Fibroblast of skin of right biceps (primary cell): ENCODE measurements at places on chromosomes 12 and 14.

- DNase-seq = peak; percentile 37
Measured at GRCh38 chr14:86057018-86057667, 527.2 kb downstream of the FLRT2 start.

DNA sequence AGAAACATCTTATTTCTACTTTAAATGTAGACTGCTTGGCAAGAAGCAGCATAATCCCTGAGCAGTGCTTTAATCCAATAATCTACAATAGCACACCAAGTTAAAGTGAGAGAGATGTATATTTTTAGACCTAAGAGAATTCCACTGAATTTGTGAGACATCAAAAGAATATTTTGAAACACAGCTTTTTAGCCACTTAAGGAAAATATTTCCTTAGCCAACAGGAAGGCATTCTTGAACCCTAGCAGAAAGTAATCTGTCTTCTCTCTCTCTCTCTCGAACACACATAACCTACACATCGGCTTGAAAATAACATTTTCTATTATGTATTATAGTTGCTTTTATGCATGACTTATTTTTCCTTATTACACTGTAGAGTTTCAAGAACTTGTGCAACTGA is 34.0 kb downstream of the KITLG start:
- DNase-seq = peak; percentile 56

GRCh38 chr12:28993720-28994119 is 155.4 kb upstream of the FAR2 start:
- no peak for DNase-seq

DNA sequence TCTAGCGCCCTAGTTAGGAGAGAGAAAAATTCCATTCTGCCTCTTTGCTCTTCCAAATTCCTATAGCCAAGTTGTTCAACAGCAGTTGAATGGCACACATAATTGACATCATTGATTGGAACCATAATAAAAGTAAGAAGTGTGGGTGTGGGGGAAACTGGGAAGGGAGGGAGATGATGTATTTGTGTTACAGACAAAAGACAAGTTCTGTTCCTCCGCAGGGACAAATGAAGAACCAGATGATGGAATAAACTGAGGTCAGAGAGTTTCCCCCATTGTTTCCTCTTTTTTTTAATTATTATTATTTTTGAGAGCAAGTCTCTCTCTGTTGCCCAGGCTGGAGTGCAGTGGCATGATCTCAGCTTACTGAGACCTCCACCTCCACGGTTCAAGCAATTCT is 34.9 kb downstream of the GDF11 start:
- no peak for DNase-seq

GRCh38 chr12:92828565-92828964 is 100.5 kb downstream of the EEA1 start:
- DNase-seq = no peak

GRCh38 chr14:69803753-69804152 is 6.7 kb upstream of the SLC10A1 start:
- no peak for DNase-seq

GRCh38 chr14:106395456-106396050 is 869.2 kb downstream of the TMEM121 start:
- DNase-seq = no peak

GRCh38 chr14:100350276-100350926 is 27.3 kb downstream of the SLC25A47 start:
- DNase-seq = no peak

DNA sequence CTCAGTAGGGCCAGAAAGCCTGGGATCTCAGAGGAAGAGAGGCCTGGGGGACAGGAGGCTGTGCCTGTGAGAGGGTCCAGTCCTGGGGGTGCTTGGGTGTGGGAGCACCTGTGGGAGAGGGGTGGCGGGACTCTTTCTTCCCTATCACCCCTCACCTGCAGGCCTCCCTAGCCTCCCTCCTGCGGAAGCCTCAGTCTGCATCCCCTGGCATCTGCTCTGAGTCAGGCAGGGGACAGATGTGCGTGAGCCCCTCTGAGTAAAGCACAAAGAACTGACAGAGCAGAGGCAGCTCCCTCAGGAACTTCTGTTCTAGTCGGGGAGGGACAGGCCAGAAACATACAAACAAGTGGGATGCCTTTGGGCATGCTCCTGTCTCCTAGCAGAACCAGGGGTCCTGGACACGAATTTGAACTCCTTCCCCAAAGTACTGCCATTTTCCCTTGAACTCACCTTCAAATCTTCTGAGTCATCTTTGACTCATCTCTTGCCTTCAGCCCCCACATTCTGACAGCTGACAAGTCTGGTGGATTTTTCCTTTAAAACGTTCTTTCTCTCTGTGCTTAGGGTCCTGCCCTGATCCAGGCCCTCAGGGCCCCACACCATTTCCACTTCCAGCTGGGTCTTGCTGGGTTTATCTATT is 8.5 kb upstream of the HSP90AA1 start:
- peak; percentile 22 for DNase-seq

DNA sequence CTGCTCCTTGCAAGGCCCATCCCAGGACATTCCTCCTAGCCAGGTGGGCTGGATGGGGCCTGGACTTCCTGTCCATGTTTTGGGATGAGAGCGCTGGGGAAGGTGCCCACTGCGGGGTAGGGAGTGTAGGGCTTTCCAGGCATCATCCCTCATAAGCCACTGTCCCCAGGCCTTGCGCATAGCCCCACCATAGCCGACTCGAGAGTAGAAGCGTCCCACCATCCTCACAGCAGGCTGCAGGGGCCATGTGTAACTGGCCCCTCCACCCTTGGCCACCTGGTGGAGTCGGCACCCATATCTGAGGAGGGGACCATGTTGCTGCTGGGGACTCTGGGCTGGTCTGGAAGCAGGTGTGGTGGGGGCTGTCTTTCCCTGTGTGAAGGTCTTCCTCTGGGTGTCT is 30.5 kb downstream of the SH2B3 start:
- DNase-seq = no peak

DNA sequence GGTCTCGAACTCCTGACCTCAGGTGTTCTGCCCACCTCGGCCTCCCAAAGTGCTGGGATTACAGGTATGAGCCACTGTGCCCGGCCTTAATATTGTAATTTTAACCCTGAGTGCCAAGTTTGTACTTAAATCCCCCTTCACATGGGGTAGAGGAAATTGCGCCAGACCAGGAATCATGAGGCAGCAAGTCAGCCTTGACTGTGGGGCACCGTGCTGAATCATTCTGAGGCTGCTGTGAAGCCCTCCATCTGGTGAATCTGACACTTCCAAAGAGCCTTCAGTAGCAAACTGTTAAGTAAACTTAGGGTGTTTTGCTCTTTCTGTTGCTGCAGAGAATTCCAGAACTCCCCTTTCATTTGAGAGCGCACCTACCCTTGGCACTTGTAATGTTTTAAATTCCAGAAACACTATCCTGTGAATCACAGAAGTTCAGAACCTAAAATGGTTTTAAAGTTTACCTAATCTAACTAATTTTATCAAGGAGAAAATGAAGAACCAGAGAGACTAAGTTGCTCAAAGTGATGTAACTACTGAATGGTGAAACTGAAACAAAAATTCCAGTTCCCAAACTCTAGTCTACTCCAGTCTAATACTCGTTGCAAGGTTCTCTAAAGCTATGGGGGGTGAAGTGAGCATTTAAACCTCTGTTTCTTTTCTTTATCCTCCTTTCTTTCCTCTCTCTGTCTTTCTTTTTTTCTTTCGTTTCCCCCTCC is 7.5 kb downstream of the HEBP1 start:
- DNase-seq = peak; percentile 86

- DNase-seq = no peak
Measured at GRCh38 chr12:10048526-10048925, 18.0 kb downstream of the CLEC9A start.

DNA sequence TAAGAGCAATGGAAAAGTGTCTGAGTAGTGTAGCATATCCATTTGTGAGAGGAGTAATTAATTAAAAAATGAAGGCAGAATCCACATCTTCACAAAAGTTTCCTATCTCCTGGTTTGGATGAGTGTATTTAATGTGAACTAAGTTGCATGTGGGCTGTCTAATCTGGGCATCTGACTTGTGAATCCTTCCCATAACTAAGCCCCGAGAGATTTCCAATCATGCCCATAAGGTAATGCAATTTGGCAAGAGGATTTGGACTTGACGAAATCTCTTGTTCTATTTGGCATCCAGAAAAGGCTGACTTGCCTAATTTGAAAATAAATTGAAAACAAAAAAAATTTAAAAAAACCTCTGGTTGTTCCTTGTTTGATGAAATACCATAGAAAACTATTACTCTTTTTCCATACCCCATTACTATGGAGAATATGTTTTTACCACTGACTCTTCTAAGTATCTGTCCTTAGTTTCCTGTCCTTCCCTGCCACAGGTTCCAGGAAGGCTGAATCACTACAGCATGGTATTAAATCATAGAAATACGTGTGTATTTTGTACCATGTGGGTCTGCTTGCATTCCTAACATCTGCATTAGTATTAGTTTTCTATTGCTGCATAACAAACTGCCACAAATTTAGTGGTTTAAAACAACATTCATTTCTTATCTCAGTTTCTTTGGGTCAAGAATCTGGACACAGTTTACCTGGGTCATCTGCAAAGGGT is 48.4 kb downstream of the ETV6 start:
- peak; percentile 73 for DNase-seq

DNA sequence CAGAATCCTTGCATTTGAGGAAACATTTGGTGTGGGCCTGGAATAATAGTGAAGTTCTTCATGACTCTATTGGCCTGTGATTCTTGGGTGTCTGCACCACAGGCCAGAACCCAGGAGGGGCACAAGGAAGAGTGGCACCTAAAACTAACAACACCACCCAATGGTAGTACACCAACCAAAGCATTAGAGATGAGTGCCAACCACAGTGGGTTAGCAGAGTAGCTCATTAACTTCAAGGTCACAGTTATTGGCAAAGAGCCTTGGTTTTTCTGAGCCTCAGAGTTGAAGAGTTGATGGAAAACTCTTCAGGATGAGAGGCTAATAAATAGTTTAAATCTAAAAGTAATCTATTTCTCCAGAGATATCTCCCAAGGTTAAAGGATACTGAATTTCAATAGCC is 57.0 kb downstream of the HELB start:
- no peak for DNase-seq

DNA sequence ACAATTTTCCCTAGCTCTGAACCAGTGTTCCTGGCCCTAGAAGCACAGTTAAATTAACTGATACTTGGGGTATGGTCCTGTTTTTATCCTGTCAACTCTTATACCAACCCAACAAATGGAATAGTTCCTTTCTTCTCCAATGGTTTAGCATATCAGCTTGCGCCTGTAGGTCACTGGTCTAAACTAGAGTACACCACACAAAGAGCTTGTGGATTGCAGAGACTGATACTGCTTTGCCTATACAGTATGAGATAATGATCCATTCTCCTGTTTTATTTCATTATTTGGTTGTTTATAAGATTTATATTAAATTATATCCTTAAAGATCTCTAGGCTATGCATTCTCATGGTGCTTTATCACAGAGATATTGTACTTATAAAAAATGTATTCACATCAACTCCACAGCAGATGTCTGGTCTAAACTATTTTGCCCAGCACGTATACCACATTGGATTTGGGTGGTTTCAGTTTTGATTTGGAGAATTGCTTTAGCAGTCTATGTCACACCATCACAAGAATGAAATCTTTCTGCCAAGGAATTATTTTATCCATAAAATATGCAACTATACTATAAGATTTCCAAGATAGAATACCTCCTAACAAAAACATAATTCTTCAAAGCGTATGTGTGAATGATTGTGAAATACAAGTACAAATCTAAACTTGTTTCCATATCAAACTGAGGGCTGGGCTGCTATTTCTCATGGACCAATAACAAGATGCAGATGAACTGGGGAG is 142.1 kb downstream of the SLC16A7 start:
- DNase-seq = peak; percentile 67

DNA sequence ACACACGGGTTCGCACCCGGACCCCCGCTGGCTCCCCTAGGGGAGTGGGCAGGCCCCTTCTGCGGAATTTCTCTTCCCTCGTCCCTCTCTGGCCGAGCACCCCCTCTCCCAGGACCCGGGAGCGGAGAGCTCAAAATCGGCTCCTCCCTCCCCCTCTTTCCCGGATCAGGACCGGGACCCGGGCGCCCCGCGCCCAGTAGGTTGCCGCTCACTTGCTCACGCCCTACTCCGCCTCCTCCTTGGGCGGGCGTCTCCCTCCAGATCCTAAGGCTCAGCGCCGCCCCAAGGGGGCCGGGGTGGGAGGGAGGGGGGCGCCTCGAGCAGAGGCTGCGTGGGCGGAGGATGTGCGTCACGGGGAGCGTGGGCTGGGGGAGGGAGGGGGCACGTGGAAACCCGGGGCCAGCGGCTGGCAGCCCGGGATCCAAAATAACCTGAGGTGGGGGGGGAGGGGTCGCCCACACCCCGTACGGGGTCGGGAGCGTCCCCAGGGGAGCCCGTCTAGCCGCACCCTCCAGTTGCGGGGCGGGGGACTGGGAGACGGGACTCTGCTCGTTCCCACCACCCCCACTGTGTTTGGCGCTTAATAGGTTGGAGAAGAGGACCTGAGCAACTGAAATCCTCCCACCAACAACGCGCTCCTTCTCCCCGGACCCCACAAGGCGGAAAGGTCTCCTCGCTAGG is 1.8 kb upstream of the NAB2 start:
- peak; percentile 95 for DNase-seq

DNA sequence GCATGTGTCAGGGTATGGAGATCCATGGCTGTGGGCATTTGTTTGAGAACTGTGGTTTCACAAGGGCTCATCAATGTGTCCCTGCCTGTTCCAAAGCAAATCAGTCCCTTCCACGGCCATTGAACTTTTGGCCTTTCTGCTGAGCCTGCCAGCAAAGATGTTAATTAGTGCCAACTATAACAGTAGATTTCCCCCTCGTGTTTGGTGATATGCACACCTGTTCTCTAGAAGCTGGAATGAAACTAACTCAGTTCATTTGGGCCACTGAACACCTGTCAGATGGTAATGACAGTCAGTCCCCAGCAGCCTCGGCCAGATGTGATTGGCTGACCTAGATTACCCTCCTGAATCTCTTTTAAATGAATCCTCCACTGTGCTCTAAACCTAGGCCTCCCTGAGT is 43.2 kb downstream of the IRAK3 start:
- no peak for DNase-seq

DNA sequence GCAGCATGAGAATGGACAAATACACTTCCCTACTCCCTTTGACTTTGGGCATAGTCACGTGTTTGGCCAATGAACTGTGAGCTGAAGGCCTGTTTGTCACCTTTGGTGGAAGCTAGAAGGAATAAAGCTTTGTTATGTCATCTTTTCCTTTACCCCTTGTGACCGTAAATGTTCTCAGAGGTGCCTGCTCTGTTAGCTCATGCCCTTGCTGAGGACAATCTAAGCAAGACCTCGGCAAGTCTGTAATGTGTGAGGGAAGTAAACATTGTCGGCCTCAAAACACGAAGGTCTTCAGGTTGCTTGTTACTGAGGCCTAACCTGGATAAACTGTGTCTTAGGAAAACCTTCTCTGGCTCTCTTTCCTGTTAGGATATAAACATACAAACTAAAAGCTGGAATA is 354.2 kb downstream of the TMEM132D start:
- no peak for DNase-seq

DNA sequence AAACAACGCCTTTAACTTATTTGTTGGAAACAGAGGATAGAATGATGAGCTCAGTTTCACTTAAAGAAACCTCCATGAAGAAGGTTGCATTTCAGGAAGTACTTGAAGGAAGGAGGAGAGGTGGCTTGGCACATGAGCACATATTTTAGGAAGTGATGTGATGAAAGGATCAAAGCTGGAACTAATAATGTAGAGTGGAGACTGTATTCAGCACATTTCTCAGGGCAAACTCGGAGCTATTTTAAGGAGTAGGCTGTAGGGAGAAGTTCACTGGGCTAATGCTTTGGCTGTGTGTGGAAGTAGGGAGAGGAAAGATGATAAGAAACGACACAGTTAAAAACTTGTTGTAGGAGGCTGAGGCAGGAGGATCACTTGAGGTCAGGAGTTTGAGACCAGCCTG is 272.8 kb downstream of the AKAP6 start:
- DNase-seq = peak; percentile 63

- DNase-seq = peak; percentile 68
Measured at GRCh38 chr14:64755781-64756221, 51.6 kb downstream of the PLEKHG3 start.

GRCh38 chr14:19799880-19800279 is 3.7 kb upstream of the OR4N2 start:
- no peak for DNase-seq
